ENCODE measurements at places on chromosomes 13 and 19.

DNA sequence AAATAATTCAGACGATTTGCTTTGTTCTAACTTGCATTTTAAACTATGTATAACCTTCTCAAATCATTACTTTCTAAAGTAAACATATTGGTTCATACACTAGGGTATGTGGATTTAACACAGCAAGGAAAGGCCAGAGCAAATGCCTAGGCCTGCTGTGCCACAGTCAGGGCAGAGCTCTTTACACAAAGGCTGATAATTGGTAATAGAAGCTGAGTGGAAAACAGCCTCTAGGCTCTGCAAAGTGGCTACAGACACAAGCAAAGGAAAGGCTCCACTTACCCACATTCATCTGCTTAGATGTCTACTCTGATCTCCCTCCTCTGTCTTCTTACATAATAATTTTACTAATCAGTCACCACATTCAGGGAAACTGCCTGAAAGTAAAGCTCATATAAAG, 382.9 kb downstream of the OLFM4 start:
- no peak for DNase-seq

- no peak for DNase-seq
Observed at GRCh38 chr19:8513036-8513686, 806 bp downstream of the ZNF414 start.

DNA sequence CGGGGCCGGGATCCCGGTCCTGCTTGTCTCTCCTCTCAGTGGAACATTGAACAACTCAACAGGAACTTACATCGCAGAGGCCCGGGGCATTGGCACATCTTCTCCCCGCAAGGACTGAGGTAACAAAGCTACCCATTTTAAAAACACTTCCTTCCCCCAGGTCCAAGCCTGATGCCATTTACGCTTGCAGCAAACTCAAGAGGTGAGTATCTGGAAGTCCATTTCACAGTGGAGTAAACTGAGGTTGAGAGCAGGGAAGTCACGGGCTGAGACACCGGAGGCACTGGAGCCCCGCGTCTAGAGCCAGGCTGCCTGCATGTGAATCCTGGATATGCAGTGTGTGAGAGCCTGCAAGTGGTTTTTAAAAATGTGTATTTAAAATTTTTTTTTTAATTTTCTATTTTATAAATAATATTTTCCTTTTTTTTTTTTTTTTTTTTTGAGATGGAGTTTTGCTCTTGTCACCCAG, 492 bp upstream of the PGLYRP1 start:
- DNase-seq: no peak

DNA sequence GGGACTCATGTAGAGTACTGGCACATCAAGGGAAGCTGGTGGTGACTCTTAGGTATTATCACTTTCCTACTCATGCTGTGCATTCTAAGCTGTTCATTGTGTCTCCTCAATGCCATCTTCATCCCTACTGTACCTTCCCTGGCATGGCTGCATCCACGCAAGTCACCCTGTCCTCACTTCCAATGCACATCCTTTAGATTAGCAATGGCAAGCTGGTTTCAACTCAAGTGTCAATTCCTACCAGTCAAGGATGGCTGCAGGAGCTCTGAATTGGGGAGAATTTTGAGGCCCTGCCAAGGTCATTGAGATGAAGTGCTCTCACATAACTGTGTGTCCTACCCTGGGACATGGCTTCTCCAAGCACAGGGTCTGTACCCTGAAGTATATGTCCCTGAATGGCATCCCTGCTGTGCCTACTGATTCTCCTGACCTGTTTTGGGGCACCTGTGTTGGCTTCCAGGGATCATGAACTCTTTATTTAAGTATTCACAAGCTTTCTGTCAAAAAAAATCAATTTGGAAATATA, 24.6 kb downstream of the COL4A1 start:
- no peak for DNase-seq

DNA sequence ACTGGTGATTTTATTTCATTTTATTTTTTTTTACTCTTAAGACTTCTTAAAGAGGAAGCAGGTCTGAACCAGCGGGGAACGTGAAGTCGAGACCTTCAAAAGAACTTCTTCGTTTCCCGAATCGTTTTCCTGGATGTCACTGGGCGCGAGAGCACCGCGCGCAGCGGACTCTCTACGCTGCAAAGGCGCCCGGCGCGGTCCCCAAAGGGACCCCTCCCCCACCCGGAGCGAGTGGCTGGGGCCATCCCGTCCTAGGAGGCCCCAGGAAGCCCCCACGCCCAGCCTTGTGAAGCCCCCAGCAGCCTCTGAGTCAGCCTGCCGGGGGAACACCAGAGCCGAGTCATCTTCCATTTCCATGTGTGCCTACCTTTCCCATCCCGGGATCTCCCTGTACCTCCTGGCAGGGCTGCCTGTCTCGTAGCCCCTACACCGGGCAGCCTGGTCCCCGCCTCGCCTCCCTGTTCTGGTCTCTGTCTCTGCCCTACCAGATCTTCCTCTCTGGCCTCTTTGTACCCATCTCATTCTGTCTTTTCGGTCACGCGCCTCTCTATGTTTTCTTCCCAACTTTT, 608 bp downstream of the CD70 start:
- DNase-seq: peak; percentile 37

- DNase-seq: no peak
Observed at GRCh38 chr19:17036640-17037039, 10.0 kb upstream of the CPAMD8 start.

GRCh38 chr13:47121092-47121763, 224.4 kb upstream of the HTR2A start:
- DNase-seq: no peak

GRCh38 chr19:5913739-5914357, at the start of gene CAPS:
Gene CAPS, plus strand, starts transcription at chr19:5914254. Its CDS starts 153 bp downstream, at chr19:5914407.
- no peak for DNase-seq

DNA sequence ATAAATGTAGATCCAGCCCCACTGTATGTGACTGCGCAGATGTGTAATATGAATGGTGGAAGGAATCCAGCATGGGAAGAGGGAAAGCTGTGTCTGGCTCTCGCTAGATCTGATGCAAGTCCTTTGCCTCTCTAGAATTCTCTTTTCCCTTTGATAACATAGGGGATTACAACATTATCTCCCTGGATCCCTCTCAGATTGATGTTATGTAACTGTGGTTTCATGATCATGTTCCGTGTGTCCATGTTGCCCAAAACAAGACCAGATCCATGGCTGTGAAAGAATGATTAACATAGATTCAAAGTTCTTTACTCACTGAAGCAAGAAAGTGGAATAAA, 184.0 kb upstream of the UBL3 start:
- DNase-seq: no peak

GRCh38 chr19:6188811-6189210, 53.3 kb downstream of the ACSBG2 start:
- DNase-seq: no peak

- DNase-seq: no peak
Observed at GRCh38 chr13:97005625-97006262, 11.5 kb upstream of the OXGR1 start.

- no peak for DNase-seq
Observed at GRCh38 chr13:98549728-98550317, 27.1 kb downstream of the STK24 start.

GRCh38 chr13:95193509-95194230, 107.6 kb downstream of the ABCC4 start:
- no peak for DNase-seq

DNA sequence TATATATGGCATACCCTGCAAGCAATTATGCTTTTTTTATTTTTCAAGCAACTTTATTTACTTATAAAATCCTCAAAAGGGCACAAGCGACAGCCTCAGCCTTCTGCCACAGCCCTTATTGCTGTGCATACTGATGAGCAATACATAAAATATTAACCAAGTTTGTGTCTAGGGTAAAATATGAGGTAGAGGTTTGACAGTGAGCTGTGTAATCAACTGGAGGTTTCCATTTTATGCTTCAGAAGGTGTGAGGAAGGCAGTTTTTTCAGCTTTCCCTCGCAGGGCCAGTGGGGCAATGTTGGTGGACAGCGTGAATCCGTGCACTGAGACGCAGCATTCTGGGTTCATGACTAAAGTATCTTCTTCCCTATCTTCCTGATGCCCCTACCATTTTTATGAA, 310.4 kb downstream of the IRS2 start:
- no peak for DNase-seq

GRCh38 chr19:55252760-55253663, 5.8 kb downstream of the PPP6R1 start:
- no peak for DNase-seq

GRCh38 chr13:23289917-23290357, 109.2 kb downstream of the SGCG start:
- DNase-seq: no peak

DNA sequence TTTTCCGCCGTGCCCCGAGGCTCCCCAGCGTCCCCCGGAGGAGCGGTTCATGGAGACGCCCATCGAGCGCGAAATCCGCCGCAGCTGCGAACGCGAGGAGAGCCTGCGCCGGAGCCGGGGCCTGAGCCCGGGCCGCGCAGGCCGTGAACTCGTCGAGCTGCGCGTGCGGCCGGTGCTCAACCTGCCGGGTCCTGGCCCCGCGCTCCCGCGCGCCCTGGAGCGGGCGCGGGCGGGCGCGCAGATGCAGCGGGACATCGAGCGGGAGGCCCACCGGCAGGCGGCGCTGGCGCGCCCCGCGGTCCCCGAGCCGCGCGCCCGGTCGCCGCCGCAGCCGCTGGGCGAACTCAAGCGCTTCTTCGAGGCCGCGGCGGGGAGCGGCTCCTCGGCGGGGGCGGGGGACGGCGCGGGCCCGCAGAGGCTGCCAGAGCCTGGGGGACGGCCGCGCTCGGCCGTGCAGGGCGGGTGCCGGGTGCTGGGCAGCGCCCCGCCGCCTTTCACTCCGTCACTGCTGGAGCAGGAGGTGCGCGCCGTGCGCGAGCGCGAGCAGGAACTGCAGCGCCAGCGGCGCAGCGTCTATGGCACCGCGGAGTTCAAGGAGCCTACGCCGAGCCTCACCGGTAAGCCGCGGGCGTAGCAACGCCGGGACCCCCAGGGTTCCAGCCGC, 807 bp downstream of the MISP3 start:
- DNase-seq: peak; percentile 64

DNA sequence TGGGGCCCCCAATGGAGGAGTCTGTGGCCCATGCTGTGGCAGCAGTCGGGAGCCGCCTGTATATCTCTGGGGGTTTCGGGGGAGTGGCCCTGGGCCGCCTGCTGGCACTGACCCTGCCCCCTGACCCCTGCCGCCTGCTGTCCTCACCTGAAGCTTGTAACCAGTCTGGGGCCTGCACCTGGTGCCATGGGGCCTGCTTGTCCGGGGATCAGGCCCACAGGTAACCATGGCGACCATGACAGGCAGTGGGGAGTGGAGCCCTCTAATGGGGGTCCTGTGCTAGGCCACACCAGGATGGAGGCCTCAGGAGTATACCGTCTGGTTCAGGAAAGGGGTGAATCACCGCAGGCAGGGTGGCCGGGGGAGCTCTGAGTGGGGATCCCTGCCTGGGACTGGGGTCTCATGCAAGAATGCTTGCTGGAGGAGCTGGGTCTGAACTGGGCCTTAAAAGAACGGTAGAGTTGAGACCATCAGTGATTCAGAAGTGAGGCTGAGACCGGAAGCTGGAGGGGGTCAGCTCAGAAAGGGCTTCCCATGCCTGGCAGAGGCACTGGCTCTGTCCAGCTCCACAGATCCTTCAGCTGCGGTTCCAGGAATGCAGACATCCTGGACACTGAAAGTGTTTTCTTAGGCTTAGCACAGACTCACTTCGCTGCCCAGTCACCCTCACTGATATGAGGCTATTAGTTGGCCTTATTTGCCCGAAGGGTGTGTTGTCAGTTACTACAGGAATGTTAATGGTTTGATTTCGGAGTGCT, 29.1 kb downstream of the CNFN start:
- no peak for DNase-seq

DNA sequence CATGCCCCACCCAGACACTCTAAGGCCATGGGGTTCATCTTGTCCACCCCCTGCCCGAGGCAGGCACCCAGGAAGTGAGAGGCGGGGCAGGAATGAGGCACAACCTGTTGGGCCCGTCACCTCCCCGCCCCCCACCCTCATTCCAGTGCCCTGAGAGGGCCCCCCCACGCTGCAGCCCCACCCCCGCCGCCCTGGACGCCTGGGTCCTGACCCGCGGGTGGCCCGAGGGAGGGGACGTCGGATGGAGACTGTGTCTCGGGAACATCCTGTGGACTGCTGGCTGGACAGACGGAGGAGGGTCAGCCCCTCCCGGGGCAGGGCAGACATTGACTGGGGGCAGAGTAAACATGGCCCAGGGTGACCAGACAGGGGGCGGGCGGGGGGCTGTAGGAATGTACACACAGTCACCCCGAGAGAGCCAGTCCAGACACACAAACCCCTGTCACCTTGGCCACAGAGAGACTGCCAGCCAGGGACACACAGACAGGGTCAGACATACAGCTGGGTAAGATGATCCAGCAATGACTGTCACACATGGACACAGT, 7.4 kb upstream of the JUNB start:
- no peak for DNase-seq

DNA sequence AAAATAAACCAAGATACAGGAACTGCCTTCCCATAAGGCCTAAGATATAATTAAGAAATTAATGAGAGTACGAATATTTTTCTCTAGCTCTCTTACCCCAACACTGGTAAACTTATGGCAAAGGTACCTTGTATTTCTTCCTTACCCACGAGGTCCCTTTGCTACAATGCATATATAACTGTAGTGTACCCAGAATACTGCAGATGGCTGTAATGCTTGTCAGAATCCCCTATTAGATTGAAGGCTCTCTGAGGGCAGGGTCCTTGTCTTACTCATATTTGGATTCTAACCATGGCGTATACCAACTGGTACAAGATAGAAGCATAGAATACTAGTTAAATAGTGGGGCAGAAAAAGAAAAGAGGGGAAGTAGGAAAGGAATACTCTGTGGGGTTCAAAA, 15.1 kb downstream of the SLC25A30 start:
- no peak for DNase-seq

DNA sequence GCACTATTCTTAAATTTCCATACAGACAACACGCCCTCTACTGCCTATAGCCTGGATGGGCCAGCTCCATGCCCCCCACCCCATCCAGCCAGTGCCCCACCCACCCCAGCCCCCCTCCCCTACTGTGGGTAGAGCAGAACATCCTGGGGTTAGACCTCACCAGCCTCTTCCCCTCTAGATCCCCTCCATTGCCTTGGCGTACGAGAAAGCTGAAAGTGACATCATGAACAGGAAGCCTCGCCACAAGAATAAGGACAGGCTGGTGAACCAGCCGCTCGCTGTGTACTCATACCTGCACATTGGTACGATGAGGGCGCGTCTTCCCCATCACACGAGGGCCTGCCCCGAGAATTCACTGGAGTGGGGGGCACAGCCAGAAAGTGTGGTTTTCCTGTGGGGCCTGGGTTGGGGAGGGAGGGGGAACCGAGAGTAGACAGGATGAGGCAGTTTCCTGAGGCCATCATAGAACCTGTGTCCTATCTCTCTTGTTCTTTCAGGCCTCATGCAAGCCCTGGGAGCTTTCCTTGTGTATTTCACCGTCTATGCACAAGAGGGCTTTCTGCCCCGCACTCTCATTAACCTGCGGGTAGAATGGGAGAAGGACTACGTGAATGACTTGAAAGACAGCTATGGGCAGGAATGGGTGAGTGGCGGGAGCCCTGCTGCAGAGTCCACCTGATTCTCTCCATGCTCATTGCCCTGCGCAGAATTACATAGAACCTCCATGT, 29.1 kb downstream of the ATP12A start:
- peak; percentile 15 for DNase-seq

DNA sequence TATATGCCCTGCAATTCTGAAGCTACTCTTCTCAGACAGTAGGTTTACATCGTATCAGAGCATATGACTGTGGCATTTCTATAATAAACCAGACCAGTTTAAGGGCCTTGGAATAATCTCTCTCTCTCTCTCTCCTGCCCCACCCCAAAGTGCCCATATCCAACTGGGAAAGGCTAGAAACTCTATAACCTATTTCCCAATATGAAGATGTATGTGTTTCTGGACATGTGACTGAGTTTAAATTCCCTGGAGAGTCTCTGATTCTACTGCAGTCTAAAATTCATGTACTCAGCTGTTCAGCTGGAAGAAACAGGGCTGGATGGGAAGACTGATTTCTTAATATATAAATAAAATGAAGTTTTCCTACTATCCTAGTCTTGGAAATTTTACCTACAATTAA, 91.9 kb upstream of the MBNL2 start:
- no peak for DNase-seq
